ENCODE measurements at places on chromosomes 16 and 17. TPM values are rescaled to one million over a fixed set of nuclear protein-coding genes. Genes with fewer than 3 reads are reported as not detected.

TVP23A gene
- polyA plus RNA-seq = 4.5 TPM

IL34 gene
- polyA plus RNA-seq = 0.62 TPM

C17orf100 gene
- polyA plus RNA-seq = 8.7 TPM

CACNG4 gene
- polyA plus RNA-seq = 3.5 TPM

ELMO3 gene
- 4.7 TPM for polyA plus RNA-seq

PSMB10 gene
- 17.3 TPM for polyA plus RNA-seq

CEP295NL gene
- polyA plus RNA-seq = 0.78 TPM

PDE6G gene
- 11.0 TPM for polyA plus RNA-seq

SMIM5 gene
- 5.1 TPM for polyA plus RNA-seq

OR3A3 gene
- 0.10 TPM for polyA plus RNA-seq

SLC5A10 gene
- 0.58 TPM for polyA plus RNA-seq

ZNF23 gene
- 18.1 TPM for polyA plus RNA-seq

CDH5 gene
- polyA plus RNA-seq = 53.1 TPM

DBF4B gene
- 21.6 TPM for polyA plus RNA-seq

FBF1 gene
- polyA plus RNA-seq = 12.2 TPM

SCNN1G gene
- polyA plus RNA-seq = 38.1 TPM

TVP23B gene
- polyA plus RNA-seq = 53.3 TPM

NPIPB12 gene
- polyA plus RNA-seq = 97.6 TPM

OR1F1 gene
- not detected for polyA plus RNA-seq

CFAP97D1 gene
- 0.10 TPM for polyA plus RNA-seq

COL1A1 gene
- 397 TPM for polyA plus RNA-seq

NKD1 gene
- polyA plus RNA-seq = 11.8 TPM

AGRP gene
- 0.18 TPM for polyA plus RNA-seq

CAVIN1 gene
- 47.4 TPM for polyA plus RNA-seq

PRRT2 gene
- 19.4 TPM for polyA plus RNA-seq

PYDC1 gene
- not detected for polyA plus RNA-seq

ABCC11 gene
- 0.20 TPM for polyA plus RNA-seq

YPEL2 gene
- 36.1 TPM for polyA plus RNA-seq

STAC2 gene
- 3.5 TPM for polyA plus RNA-seq

ASGR1 gene
- 6.1 TPM for polyA plus RNA-seq

UTP18 gene
- polyA plus RNA-seq = 59.0 TPM

SLFN14 gene
- 0.08 TPM for polyA plus RNA-seq

CES4A gene
- 12.4 TPM for polyA plus RNA-seq

HOXB3 gene
- polyA plus RNA-seq = 224 TPM

SPN gene
- 2.0 TPM for polyA plus RNA-seq

SCIMP gene
- polyA plus RNA-seq = 2.0 TPM

ZNF385C gene
- polyA plus RNA-seq = 9.6 TPM

ADAD2 gene
- not detected for polyA plus RNA-seq

CHTF18 gene
- polyA plus RNA-seq = 22.9 TPM

NXN gene
- polyA plus RNA-seq = 32.7 TPM

TBC1D3I gene
- 0.57 TPM for polyA plus RNA-seq

FOXF1 gene
- not detected for polyA plus RNA-seq

HOXB6 gene
- polyA plus RNA-seq = 98.2 TPM

KRT24 gene
- polyA plus RNA-seq = not detected

METTL2A gene
- polyA plus RNA-seq = 24.1 TPM

ZNF423 gene
- polyA plus RNA-seq = 27.8 TPM

SLFN12 gene
- polyA plus RNA-seq = 21.1 TPM

USP31 gene
- polyA plus RNA-seq = 8.4 TPM

SPAG9 gene
- 139 TPM for polyA plus RNA-seq

Measured in left kidney (tissue), 8 donors.